ENCODE measurements at places on chromosomes 4 and X.

- DNase-seq = no peak
These were observed 136.8 kb upstream of the SLC4A4 start for GRCh38 chr4:71201817-71202576.

DNA sequence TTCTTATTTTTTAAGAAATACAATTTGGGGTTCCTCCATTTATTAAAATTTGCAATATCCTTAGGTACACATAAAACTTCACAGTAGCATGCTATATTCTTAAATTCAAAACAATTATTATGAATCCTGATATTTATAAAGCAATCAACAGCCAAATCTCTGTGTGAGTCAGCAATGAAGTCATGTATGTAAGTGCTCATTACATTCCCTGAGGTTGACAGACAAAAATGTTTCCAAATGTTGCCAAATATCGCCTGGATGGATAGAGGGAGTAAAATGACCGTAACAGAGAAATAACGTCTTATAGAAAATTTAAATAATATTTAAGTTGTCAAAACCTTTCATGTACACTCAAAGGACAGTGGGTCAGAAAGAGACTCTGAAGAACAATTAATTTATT is 220.0 kb downstream of the PCDH18 start:
- no peak for DNase-seq

- no peak for DNase-seq
These were observed 33.9 kb downstream of the MTM1 start for GRCh38 chrX:150602296-150602695.

DNA sequence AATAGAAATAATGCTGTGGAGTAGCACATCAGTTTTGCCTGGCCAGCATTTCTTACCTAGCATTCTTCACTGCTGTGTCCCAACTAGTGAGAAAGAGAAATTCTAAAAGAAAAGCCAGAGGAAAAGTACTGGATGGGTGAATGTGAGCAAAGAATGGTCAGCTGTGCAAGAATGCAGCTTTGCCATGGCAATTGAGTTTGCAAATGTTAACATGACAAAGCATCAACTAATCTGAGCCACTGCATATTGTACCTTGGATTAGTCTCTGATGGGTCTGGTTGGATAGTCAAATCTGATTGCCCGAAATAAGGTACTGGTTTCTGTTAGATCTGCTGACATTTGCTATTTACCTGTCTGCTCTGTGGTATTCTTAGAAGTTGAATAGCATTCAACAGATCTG is 38.7 kb downstream of the ADD1 start:
- no peak for DNase-seq

DNA sequence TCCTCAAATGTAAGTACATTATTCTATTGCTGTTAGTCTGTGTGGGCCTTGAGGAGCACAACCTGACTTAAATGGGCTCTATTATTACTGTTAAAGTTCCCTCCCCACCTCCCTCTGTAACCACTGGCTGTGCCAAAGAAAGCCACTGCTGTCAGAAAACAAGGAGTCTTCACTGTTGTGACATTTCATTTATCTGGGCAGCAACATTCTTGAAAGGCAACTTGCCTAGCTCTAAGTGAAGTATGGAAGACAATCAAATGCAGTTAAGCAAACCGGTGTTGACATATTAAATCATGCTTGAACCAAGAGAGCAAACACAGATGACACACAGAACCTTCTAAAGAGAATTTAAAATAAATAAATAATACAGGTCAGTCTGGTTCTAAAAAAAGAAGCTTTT is 81.0 kb downstream of the EPHA5 start:
- DNase-seq = no peak

DNA sequence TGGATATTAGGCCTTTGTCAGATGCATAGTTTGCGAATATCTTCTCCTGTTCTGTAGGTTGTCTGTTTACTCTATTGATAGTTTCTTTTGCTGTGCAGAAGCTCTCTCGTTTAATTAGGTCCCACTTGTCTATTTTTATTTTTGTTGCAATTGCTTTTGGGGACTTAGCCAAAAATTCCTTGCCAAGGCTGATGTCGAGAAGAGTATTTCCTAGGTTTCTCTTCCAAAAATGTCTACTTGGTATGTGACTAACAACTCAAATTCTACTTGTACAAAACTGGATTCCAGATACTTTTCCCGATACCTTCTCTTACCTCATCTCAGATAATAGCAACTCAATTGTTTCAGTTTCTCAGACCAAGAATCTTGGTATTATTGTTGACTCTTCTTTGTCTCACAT is 142.4 kb upstream of the GLRA2 start:
- DNase-seq = no peak

DNA sequence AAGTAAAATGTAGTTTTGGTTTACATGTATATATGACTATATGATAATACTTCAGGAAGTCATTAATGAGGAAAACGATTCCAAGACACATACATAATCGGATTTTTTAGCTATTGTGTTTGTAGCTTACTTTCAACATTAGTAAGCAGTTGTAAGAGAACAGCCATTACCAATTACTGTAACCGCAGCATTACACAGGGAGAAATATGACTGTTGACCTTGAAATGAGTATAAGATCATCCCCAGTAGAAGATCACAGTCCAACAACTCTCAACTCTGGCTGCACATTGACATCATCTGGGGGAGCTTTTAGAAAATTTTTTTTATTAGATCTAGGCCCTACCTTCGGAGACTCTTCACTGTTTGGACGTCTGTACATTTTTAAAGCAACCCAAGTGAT is 762.0 kb upstream of the MAGEB2 start:
- DNase-seq = no peak

DNA sequence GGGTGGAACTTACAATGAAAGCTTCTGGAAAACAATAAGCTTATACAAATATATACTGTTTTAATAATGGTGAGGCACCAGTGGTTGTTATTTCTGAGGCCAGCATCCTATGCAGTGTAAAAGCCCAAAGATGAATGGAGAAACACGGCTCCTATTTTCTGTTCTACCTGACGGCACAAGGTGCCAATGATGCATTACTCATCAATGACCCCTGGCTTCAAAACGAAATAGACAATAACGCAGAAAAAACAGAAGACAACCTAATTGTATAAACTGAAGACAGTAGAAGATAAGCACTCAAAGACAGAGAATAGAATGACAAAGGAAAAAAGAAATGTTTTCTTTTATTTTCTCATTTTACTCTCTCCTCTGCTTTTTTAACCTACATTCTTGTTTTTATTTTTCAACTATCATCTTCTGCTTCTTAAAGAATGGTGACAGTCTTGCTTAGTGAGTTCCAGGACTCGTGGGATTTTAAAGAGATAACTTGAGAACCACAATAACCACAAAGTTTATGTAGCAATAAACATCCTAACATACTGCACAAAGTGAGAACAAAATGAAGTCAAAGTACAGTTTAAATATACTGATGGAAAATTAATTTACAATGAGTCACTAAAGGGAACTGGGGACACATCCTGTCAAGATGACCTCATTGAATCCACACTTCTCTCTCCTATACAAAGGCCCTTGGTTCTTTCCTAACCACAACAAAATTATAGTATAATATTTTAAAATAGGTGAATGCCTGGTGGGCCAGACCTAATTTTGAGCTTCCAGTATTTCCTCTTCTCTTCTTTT is 169.8 kb downstream of the BTC start:
- DNase-seq = peak; percentile 43

GRCh38 chr4:53785996-53786395 is 194.7 kb upstream of the LNX1 start:
- no peak for DNase-seq

DNA sequence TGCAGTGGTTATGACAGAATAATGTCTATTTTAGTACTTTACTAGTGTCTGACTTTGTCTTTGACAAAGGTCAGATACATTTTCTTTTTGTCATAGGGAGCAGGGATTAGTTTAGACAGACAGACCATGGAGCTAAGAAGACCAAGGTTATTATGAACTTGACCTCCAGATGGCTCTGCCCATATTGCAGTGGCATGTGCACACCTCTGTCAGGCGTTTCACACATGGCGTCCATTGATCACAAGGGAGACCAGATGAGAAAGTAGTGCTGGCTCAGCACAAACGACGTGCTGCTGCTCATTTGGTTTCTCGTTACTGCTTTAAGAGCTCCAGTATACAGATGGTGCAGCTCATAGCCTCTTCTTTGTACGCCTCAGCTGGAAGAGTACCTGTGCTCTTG is 56.3 kb upstream of the HPSE start:
- DNase-seq = no peak

- DNase-seq = no peak
These were observed 12.0 kb downstream of the CT47C1 start for GRCh38 chrX:119084766-119085165.

- no peak for DNase-seq
These were observed 248.6 kb downstream of the PCDH18 start for GRCh38 chr4:137283737-137284136.

GRCh38 chr4:7771541-7772507 is 167.8 kb downstream of the AFAP1 start:
- no peak for DNase-seq

DNA sequence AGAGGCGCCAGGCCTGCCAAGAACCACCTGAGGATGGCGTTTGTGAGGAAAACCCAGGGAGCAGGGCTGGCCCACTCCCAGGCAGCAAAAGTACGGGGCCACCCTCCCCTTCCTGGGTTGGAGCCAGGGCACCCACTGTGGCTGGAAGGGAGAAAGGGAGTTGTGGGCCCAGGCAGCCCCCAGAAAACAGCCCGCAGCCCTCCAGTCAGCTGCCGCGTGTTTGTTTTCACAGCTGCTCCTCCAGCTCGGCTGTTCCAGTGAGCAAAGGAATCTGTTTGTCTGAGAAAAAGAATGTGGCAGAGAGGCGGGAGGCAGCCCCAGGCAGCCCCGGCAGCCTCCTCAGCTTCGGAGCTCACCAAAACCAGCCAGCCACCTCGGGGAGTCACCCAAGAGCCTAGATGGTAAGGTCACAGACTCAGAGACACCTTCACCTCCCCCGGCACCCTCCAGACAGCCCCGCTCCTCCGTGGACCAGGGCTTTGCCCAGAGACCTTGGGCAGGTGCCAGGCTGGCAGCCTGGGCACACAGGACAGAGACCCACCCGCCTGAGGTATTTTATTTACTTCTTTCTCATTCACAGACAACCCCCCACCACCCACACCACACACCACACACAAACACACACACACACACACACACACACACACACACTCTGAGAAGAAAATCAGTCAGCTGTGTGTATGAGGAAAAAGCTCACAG is 338.1 kb downstream of the BCOR start:
- DNase-seq = no peak

DNA sequence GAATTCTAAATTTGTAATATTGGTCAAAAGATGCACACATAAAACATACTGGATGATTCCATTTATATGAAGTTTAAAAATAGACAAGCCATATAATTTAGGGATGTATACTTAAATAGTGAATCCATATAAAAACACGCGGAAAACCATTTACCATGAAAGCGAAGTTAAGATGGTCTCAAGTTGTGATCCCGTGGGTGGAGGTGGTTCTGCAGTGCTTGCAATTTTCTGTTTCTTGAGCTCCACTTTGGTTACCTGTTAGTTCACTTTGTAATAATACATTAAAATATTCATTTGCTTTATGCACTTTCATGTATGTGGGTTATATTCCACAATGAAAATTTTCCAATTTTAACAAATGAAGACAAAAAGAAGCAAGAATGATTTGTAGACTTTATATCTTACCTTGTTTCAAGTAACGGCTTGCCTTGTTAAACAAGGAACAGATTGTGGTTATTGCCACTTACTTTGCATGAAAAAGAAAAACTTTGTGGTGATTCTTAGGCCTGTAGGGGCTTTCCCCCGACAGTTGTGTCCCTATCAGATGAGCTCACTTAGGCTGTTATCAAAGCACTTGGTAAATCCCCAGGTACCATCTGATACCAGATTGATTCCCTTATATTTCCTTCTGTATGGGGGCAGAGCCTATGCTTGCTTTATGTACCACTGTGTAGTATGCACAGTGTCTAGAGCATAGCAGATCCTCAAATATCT is 12.2 kb downstream of the UCP1 start:
- DNase-seq = no peak

DNA sequence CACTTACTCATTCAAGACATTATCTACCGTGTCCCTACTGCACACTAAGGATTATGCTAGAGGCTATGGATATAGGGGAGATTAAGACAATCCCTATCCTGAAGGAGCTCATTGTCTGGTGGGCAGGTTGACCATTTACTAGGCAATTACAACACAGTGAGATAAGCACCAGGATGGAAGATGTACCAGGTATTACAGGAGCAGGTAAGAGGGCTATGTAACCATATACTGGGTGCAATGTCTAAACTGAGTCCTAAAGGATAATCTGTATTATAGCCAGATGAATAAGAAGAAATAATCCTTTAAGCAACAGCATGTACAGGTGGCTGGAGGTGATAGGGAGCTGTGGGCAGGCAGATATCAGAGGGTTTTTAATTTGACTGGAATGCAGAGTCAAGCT is 113.3 kb upstream of the TBC1D9 start:
- no peak for DNase-seq

- no peak for DNase-seq
These were observed 194.6 kb upstream of the RBPJ start for GRCh38 chr4:26126143-26126718.

DNA sequence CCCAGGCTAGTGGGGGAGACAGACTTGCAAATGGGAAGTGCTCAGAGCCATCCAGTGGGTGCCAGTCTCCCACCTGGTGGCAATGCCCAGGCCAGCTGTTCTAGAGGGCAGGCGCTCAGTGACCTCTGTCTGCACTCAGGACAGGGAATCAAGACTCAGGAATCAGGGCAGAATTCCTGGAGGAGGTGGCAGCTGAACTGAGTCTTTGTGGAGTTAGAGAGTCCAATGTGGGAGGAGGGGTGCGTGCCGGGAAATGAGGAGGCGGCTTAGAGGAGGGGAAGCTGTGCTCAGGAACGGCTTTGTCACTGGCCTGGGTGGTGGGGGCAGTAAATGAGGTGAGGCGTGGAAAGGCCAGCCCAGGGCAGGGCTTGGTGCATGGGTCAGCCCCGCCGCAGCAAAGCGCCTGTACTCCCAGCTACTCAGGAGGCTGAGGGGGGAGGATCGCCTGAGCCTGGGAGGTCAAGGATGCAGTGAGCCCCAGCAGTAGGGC is 31.3 kb upstream of the SORCS2 start:
- DNase-seq = no peak

DNA sequence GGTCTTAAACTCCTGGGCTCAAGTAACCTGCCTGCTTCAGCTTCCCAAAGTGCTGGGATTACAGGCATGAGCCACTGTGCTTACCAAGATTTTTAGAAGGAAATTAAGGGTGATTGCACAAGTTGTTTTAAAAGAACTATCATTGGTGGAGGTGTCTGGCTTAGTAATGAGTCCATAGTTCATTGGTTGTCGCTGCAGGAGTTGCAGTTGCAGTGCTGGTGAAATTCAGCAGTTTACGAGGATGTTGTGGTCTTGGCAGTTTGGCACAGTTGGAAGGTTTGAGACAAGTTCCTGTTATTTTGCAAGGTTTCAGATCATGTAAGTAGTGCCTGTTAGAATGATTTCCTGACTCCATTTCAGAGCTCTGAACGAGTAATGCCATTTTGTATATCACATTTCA is 48.1 kb downstream of the RAB40AL start:
- DNase-seq = no peak

- DNase-seq = no peak
These were observed 259.8 kb upstream of the ATOH1 start for GRCh38 chr4:93568758-93569157.

- no peak for DNase-seq
These were observed 3.3 kb downstream of the PCDH10 start for GRCh38 chr4:133152330-133152821.
